ENCODE measurements at places on chromosomes 7 and 10.

DNA sequence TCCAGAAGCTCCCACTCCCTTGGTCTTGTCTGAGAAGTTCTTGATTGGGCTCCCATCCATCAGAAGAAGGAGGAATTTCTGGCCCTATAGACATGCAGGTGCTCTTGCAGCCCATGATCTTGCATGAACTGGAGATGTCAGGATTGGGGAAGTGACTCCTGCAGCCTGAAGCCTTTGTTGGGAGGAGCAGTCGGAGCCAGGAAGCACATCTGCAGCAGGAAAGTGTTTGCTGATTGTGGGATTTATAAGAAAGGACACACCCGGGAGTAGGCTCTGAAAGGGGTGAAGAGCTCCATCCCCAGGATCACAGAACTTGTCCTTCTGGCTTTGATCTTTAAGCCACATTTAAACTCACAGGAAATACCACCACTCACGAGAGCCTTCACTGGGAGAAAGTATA is 185.2 kb downstream of the DYNC1I1 start:
- DNase-seq = no peak

DNA sequence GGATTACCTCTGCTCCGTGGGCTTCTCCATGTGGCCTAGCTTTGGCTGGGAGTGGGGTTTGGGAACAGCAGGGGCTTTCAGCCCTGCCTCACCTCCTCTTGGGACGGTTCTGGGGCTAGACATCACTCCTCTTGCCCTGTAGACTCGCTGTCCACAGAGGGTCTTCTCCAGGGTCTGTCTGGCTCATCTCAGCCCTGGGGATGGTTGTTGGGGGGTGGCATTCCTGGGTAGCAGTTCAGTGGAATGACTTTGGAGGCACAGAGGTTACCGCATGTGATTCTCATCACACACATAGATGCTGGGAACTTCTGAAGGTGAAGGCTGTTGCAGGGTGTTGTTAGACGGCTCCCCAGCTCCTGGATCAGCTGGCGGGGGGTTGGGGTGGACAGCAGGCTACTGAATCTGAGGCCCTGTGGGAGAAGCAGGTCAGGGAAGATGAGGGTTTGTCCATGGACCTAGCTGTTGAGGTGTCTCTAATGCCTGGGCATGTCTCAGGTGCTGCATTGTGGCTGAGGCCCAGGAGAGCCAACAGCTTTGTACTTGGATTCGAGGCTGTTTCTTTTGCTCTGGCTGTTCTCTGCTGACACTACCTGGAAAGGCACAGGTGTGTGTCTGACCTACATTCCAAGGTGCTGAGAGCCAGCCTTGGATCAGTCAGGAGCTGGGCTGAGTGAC is 23.8 kb downstream of the RAMP3 start:
- no peak for DNase-seq

GRCh38 chr7:4209126-4209525 is 473.0 kb upstream of the FOXK1 start:
- no peak for DNase-seq

DNA sequence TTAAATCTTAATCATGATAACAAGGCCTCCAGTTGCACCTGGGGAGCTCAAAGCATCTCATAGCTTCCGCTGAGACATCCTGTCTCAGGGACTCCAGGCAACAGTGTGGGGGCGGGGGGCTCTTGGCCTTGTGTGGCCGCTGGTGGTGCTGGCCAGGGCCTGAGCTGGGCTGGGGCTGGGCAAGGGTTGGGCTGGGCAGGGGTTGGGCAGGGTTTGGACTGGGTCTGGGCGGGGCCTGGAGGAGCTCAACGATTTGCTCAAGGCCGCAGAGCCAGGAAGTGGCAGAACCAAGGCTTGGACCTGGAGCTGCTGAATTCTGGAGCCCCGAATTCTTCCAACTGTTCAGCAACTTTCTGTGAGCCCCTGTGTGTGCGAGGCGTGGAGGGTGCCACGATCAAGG is 37.9 kb upstream of the PSMG3 start:
- no peak for DNase-seq

DNA sequence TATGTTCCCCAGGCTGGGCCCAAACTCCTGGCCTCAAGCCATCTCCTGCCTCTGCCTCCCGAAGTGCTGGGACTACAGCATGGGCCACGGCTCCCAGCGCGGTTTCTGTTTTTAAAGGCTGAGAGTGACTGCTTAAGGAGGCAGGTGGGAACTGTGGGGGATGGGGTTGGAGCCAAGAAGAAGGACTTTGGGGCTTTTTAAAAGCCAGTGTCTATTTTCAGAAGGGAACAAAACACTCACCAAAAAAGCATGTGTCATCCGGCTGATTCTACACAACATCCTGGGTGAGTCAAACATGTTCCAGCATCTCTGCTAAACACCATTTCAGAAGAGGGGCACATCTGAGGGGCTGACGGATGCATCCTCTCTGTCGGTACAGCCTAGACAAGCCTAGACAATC is 824.5 kb downstream of the TYW1 start:
- no peak for DNase-seq

- DNase-seq = no peak
Observed at GRCh38 chr10:110650265-110650668, 6.1 kb downstream of the RBM20 start.

DNA sequence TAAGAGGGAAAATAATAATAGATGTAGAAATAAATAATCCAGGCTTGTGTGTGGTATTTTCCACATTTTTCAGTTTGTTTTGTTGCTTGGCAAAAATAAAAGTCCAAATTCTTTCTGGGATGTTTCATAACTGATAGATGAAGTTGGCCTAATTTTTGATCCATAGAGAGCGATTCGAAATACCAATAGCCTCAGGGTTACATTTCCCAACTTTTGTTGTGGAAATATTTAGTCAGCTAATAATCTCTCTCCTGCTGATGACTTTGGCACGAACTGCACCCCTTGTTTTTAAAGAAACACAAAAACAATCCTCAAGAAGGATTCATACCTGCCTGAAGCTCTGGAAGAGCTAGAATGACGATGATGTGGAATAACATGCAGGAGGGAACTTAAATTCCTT is 483.2 kb downstream of the ADRA2A start:
- no peak for DNase-seq

DNA sequence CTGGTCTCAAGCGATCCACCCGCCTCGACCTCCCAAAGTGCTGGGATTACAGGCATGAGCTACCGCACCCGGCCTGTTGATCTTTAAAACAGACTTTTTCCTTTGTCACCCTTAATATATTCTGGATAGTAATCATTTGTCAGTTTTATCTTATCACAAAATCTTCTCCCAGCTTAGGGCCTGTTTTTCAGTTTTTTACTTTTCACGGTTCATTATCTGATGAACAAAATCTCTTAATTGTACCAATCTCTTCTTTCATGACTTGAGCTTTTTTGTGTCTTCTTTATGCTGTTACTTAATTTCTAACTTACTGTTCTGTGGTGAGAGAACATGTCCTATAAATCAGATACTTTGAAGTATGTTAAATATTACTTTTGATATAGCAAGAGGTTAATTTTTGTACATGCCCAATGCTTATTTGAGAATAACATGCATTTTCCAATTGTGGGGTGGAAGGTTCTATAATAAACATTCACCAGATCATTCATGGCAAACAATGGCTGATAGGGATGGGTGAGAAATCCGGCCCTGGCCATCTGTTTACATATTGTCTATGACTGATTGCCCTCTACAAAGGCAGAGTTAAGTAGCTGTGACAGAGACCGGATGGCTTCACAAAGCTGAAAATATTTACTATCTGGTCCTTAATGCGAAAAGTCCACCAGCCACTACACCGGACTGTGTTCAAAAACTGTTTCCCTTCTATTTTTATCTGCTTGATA is 5.3 kb downstream of the PAPOLB start:
- no peak for DNase-seq

GRCh38 chr7:11077816-11078215 is 104.1 kb downstream of the PHF14 start:
- DNase-seq = no peak

GRCh38 chr7:86963599-86964230 is 95.7 kb downstream of the ELAPOR2 start:
- DNase-seq = no peak

- no peak for DNase-seq
Observed at GRCh38 chr7:67870396-67870795, 873.8 kb downstream of the TYW1 start.

- no peak for DNase-seq
Observed at GRCh38 chr10:131891196-131891928, 9.4 kb upstream of the PPP2R2D start.

DNA sequence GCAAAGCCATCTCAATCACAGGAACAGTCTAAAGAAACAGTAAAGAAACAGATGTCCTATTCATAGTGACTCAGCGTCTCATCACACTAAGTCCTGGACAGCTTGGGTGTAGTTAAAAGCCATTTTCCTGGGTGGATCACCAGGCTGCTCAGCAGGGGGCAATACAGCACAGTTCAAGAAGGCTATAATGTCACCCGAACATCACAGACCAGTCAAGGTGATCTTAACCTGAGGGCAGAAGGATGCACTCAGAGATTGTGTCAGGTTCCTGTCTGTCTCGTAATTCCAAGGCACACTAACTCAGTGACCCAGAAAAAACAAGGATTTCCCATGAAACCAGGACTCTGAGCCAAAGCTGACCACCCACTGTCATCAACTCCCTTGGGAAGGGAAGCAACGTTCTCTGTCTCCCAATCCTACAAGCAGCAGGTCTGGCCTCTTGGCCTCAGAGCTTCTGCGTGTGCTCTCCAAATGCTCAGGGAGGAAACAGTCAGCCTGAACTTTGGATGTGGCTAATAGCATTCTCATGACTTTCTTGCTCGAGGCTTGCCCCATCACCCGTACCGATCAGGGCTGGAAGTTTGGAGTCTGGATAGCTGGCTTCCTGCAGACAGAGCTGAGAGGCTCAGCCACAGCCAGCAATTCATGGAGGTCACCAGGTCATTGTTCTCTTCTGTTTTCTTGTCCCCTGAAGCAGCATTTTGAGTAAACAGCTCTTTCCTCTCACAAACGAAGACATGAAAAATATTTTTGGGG is 90.4 kb upstream of the FAM171A1 start:
- peak; percentile 9 for DNase-seq

- no peak for DNase-seq
Observed at GRCh38 chr10:31864834-31865518, 63.7 kb downstream of the ARHGAP12 start.

DNA sequence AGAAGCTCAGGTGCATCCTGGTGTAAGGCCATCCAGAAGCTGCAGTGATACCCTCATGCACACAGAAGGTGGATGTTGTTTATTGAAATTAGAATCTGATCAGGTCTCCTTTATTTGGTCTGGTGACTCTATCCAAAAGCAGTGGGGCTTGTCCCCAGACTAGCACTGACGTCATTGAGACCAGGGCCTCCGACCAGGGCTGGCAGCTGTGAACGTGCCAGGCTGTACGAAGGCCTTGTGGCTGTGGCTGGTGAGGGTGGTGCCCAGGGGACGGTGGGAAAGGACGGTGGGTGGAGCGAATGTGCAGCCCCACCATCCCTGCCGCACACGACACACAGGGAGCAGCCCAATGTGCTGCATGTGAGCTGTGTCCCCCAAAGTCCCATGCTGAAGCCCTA is 160.0 kb downstream of the ADARB2 start:
- DNase-seq = no peak

DNA sequence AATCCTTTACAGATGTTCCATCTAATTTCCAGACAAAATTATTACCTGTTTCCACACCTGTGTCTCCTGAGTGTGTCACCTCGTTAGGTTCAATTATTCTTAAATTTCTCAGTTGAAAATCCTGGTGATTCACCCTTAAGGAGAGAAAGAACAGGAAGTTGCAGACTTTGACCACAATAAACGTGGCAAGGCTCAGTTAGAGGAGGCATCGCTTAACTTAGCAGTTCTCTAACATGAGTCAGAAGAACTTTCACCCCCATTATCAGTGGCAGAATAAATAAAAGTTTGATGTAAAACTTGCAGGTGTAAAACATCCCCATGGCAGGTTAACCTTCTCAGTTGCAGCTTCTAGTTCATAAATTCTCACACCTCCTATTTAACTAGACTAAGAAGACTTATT is 8.3 kb downstream of the XPNPEP1 start:
- no peak for DNase-seq

DNA sequence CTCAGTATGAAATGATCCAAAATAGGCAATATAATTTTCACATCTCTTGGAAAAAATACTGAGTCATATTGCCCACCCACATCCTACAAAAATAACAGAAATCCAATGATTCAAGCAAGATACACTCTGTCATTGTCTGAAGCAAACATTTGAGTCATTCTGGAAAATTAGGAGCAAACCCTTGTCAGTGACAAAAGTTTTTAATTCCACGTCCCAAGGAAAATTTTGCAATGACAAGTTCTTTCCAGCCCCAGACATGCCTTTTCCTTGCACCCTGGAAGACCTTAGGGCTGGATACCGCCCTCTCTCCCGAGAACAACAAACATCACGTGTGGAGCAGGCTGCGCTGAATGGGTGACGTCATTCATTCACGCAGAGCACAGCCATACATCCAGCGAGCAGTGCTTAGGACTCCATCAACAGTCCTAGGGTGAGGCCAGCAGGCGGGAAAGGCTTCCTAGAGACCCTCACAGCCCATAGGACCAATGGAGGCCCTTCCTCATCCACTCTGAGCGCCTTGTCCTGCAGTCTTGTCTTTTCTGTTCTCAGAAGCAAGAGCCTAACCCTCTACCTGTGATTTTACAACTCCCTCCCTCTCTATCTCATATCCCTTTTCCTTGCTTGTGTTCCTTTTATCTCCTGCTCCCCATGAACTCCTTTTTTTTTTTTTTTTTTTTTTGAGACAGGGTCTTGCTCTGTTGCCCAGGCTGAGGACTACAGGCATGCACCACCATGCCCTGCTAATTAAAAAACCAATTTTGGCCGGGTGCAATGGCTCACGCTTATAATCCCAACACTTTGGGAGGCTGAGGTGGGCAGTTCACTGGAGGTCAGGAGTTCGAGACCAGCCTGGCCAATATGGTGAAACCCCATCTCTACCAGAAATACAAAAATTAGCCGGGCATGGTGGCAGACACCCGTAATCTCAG is 23.5 kb upstream of the KDM7A start:
- DNase-seq = no peak

GRCh38 chr7:54843841-54844355 is 84.9 kb upstream of the SEC61G start:
- no peak for DNase-seq

DNA sequence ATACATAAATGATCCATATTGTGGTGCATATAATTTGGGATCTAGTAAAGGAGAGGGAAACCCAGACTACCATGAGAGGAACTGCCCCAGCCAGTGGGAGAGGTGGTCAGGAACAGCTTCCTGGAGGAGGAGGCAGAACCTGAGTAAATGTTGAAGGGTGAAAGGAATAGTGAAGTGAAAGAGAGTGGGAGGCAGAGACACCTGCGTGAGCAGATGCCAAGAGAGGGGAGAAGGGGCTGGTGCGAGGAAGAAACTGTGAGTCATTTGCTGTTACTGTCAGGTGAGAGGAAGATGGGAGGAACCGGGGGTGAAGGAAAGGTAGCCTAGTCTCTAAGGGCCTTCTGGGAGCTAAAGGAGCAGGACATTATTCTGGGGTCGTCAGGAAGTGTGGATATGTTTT is 294.8 kb downstream of the GRID1 start:
- DNase-seq = no peak

- DNase-seq = no peak
Observed at GRCh38 chr7:325051-325798, 35.3 kb downstream of the FOXL3 start.

GRCh38 chr10:3172446-3173170 is at the start of gene PITRM1:
Gene PITRM1, minus strand, starts transcription at chr10:3172782. Its CDS starts 10 bp downstream, at chr10:3172772.
- peak; percentile 99 for DNase-seq

GRCh38 chr10:13054844-13055243 is 45.1 kb upstream of the OPTN start:
- no peak for DNase-seq

All from hematopoietic multipotent progenitor cell treated with erythropoietin and hydrocortisone succinate and interleukin-3 and kit ligand, for 17 days (in vitro differentiated cells).